ENCODE measurements at places on chromosomes 11 and 22.

DNA sequence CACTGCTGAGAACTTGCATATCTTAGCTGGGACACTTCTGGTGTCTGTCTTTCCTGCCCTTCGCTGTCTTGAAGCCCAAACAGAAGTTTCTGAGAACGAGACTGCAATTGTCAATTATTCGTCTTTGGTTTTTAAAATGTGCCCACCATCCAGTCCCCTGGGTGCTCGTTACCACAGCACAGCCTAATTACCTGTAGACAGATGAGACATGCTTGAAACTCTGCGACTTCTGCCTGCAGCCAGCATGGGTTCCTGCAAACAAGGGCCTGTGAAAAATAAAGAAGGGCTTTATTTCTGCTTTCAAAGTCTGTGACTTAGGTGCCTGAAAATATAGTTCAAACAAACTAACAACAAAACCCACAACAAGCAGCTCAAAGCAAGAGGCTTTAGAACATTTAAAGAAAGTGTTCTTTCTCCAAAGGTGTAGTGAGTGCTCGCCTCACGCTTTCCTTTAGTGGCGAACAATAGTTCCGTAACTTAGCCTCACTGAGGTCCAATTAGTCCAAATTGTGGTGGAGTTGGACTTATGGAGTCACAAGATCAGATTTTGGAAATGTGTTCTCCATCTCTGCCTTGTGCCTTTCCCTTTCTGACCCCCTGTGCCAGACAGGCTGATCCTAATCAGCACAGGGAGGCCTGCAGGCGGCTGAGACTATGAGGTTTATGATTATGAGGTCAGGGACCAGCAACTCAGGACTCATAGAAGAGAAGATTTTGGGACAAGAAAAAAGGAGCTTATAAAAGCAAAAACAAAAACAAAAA is 20.4 kb upstream of the GRAMD1B start:
- DNase-seq = no peak

DNA sequence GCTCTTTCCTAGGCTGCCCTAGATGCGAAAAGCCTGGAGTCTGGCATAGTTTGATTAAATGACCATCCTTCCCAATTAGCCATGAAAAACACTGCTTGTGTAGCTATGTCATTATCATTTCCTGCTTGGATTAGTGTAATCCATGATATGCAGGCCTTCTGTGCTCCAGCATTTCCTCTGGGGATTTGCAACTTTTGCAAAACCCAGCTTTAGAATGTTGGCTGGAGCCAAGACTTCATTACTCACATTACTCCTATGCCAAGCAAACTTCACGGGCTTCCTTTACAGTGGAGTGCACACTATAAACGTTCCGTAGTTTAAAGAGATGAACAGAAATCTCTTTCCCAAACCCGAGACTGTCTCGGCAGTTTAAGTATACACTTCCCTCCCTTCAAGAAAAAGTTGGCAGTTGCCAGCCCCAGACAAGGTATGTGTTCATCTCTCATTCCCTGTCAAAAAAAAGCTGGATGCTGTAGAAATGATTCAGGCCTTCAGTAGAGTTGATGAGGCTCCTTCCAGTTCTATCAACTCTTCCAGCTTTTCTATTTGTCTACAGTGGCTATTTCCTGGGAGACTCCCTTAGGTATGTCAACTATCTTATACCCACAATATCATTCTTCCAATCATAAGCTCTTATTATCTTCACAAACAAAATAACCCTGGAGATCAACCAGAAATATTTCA is 180.0 kb downstream of the MAML2 start:
- no peak for DNase-seq

DNA sequence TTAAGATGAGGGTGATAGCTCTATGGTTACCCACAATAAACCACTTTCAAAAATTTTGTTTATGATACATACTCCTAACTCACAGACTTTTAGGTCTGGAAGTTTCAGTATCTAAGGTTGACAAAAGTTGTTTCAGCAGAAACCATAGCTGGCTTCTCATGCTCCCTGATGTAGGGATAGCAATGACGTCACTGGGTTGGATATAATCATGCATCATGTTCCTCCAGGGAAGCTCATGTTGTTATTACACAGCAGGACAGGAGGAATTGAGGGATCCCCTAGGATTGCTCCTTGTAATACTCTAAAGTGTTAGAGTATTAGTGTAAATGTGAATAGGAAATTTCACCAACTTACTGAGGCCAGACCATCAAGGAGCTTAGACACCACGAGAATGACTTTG is 23.6 kb downstream of the APOL3 start:
- DNase-seq = no peak

DNA sequence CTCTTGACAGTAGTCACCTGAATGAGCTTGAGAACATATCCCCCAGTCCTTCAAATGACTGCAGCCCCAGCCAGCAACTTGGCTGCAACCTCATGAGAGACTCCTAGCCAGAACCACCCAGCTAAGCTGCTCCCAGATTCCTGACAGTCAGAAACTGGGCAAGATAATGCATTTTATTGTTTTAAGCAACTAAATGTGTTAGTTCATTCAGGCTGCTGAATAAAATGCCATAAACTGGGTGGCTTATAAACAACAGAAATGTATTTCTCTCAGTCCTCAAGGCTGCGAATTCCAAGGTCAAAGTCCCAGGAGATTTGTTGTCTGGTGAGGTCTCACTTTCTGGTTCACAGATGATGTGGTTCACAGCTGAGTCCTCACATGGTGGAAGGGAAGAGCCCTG is 5.8 kb upstream of the PAMR1 start:
- no peak for DNase-seq

- DNase-seq = no peak
These were observed 48.4 kb downstream of the CDKN1C start for GRCh38 chr11:2837096-2837601.

DNA sequence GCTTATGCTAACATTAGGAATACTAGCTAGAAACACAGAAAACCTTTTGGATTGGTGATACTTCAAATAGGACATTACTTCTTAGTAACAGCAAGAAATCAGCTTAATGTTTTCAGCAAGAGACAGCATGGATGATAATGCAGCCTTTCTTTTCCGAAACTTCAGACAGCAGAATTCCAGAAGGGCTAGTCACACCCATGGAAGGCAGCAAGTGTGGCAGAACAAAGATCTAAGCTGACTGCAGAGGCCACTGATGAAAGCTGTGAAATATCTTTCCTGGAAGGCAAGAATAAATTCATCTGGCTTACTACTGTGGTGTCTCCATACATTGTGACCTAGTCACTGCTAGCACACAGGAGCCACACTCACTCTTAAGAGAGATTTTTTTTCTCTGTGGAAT is 100.3 kb downstream of the CCDC83 start:
- no peak for DNase-seq

GRCh38 chr11:112731538-112731937 is 229.7 kb upstream of the NCAM1 start:
- DNase-seq = no peak

- no peak for DNase-seq
These were observed 100.0 kb upstream of the ARHGAP20 start for GRCh38 chr11:110812086-110812733.

DNA sequence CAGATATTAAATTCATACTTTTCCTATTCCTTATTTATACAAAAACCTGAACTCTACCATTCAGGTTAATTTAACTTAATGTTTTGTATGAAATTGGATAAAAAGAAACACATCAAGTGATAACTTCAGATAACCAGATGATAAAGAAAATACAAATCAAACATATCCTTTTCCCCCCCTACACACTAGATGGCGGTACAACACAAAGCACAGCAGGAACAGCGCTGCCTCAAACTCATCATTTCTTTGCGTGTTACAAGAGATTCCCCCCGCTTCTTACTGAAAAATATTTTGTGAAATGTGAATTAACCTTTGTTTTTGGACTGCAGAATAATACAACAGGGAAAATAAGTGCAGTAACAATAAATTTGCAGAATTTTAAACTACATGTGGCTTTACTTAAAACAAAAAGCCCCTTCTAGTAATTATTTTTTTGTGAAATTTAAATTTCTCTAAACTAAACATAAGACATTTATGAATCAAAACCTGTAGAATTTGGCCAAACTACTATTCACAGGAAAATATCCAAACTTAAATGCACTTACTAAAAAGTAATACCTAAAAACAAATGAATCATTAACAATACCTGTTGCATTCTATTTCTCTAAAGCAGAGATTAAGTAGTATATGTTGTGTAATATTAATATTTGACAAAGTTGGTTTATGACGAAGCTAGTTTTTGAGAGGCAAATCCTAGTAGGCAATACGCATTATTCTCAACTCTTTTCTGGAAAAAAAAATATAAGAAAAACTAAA is 74.4 kb downstream of the ARHGAP32 start:
- peak; percentile 12 for DNase-seq

DNA sequence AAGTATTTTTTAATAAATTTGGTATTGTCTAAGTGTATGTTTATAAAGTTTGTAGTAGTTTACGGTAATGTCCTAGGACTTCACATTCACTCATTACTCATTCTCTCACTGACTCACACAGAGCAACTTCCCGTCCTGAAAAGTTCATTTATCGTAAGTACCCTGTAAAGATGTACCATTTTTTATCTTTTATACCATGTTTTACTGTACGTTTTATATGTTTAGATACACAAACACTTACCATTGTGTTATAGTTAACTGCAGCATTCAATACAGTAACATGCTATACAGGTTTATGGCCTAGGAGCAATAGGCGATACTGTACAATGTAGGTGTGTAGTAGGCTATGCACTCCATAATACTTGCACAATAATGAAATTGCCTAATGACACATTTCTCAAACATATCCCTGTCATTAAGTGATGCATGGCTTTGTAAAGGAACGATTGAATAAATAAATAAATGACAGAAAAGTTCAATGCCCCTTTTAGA is 12.5 kb upstream of the CARD18 start:
- no peak for DNase-seq

DNA sequence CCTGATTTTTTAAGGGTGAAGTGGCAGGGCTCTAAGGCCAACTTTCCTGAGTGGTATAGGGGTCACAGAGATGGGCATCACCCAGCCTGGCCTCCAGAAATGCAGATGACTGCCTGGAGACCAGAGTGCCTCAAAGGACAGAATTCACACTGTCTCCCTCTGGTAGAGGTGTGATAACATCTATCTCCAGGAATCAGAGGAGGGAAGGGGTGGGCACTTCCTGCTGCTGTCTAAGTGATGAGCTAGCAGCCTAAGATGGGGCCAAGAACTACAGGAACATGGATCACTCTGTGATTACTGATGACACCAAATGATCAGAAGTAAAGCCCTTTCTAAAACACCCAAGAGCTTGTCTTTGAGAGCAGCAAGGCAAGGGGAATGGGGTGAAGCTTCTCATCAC is 61.9 kb downstream of the C11orf58 start:
- no peak for DNase-seq

DNA sequence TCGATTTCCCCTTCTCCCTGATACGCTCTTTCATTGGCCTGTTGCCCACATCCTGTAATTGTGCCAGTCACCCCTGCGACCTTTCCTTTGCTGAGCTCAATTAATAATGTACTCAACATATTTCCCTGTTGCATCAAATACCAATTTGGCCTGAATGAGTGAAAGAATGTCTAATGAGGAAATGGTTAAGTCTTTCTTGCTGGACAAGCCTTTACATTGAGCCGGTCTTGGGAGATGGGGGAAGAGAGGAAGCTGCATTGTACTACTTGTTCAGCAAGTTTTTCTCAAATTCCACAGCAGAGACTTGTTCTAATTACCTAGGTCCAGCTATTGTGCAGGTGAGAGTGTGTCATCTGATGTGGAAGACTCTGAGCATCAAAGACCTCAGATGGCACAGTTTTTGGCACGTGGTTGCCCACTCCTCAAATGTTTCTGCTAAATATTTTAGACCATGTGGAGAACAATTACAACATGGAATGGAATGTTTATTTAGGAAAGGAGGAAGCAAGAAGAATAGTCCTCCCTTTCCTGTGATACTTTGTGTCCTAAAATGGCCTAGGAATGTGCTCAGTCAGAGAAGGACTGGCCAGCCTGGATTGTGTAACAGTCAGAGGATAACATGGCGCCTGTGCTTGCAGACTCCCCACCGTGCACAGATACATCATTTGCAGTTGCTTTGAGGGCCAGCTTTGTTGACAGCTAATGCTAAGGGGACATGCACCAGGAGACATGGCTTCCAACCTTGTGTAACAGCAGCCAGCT is 129.5 kb upstream of the E2F8 start:
- DNase-seq = no peak

DNA sequence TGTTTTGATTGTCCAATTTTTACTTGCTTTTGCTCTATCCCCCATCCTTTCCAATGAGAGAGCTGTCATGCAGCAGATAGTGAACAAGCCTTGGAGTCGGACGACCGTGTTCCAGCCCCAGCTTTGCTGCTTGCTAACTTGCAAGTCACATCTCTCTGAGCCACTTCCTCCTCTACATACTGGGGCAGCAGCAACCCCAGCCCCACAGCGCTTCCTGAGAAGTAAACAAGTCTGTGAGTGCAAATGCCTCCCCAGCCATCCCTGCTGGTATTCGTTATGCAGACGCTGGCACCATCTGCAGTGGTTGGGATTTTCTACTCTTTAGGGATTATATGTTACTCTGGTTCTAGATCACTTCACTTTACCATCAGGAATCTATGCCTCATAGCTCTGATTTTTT is 35.0 kb downstream of the TPBGL start:
- DNase-seq = no peak

All from activated naive CD4-positive, alpha-beta T cell (primary cell).